ENCODE measurements at places on chromosomes 7 and 10.

DNA sequence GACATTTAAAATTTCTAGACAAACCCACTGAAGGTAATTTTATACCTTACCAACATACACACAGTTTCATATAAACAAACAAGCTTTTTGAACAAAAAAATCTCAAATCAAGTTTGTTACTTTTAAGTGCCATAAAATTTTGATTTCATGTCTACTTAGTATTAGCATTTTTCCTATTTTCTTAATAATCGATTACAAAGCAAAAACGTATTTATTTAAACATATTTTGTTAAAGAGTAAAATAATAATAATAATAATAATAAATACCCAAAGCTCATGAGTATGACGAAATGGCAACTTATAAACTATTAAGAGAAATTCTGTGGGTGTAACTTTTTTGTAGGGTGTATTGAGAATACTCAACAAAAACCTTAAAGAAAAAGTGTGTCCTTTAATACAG lies 177.6 kb downstream of the GALNT11 start:
- DNase-seq, result no peak

GRCh38 chr10:108388706-108389105 lies 1224.2 kb upstream of the SORCS1 start:
- no peak for DNase-seq

- DNase-seq, result no peak
Measured at GRCh38 chr7:94874036-94874785, 33.2 kb upstream of the PPP1R9A start.

- no peak for DNase-seq
Measured at GRCh38 chr7:137282043-137282442, 61.5 kb downstream of the PTN start.

- no peak for DNase-seq
Measured at GRCh38 chr10:130236711-130237110, 100.5 kb downstream of the GLRX3 start.

- no peak for DNase-seq
Measured at GRCh38 chr7:159015454-159016410, 128.9 kb downstream of the VIPR2 start.

DNA sequence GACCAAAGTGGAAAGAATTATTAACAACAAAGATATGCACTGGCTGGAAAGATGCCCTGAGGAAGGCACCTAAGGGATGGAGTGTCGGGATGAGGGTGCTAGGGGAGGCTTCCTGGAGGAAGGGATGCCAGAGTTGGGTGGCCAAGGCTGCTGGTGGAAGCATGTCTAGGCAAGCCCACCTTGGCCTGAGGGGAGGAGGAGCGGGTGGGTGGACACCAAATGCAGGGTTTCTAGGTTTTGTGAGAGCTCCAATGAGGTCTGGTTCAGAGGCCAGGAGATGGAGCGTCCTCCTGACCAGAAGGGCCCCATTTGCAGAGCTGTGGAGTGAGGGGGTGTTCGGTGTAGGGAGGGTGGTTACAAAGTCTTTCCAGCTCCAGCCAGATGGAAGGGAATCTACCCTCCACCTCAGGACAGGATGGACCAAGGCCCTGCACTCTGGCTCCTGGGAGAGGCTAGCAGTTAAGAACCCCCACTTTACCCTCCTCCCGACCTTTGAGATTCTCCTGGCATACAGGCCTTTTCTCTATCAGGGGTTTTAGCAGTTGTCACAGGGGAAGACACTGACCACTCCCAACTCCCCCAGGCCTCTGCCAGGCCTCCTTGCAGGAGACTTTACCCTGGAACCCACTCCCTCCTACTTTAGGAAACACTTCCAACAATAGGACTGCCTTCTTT lies 3.0 kb upstream of the DDIT4 start:
- no peak for DNase-seq

DNA sequence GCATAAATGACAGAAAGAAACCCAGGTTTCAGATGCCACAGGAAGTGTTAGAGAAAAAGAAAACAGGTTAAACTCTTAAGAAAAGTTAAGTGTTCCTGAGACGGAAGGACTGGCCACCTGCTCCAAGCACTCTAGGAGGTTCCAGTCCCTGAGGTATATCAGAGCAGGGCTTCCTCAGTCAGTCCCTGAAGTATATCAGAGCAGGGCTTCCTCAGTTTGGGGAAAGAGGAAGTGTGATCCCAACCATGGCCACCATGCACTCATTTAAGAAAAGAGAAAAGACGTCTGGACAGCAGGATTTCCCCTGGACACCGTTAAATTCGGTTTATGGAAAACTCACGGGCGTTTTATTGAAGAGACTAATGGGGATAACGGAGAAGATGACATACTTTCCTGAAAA lies 133.4 kb upstream of the PFKP start:
- no peak for DNase-seq

GRCh38 chr7:144834641-144835144 lies 1.2 kb downstream of the TPK1 start:
- peak; percentile 12 for DNase-seq

- no peak for DNase-seq
Measured at GRCh38 chr10:42952349-42952748, 124.5 kb upstream of the RET start.

DNA sequence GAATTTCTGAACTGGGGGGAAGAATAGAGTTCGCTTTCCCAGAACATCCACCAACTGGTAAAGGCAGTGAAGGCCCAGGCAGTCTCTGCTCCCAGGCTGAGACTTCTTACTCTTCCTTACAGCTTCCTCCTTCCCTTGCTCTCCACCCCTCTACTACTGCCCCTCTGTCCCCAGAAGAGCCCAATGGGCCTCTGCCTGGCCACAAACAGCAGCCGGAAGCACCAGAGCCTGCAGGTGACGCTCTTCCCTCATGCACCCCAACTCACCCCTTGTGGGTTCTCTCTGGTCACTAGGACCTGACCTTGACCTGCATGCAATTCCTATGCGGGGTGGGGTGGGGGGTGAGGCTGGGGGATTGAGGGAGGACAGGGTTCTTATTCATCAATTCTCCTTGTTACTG lies 16.5 kb downstream of the FAM131B start:
- DNase-seq, result no peak

DNA sequence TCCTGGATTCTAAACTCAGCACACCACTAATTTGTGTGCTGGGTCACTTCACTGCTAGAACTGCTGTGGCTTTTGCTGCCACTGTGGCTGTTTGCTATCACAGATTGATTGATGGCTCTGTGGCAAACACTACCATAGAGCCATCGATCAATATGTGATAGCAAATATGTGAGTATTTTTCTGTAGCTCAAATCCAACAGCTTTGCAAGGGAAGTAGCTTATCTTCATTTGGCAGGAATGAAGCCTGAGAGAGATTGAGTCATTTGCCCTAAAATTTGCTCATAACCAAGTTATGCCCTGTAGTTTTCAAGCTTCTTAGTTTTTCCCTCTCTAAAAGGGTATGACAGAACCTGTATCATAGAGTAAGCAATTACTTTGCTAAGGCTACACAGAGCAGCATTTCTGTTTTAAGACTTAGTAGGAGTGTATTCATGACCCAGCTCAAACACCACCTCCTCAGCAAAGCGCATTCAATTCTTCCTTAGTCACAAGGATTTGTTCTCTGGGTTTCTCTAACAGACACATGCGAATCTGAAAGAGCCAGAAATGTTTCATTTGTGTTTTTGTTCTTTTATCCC lies 43.1 kb downstream of the MINPP1 start:
- DNase-seq, result no peak

- no peak for DNase-seq
Measured at GRCh38 chr10:110613341-110613995, 30.7 kb upstream of the RBM20 start.

DNA sequence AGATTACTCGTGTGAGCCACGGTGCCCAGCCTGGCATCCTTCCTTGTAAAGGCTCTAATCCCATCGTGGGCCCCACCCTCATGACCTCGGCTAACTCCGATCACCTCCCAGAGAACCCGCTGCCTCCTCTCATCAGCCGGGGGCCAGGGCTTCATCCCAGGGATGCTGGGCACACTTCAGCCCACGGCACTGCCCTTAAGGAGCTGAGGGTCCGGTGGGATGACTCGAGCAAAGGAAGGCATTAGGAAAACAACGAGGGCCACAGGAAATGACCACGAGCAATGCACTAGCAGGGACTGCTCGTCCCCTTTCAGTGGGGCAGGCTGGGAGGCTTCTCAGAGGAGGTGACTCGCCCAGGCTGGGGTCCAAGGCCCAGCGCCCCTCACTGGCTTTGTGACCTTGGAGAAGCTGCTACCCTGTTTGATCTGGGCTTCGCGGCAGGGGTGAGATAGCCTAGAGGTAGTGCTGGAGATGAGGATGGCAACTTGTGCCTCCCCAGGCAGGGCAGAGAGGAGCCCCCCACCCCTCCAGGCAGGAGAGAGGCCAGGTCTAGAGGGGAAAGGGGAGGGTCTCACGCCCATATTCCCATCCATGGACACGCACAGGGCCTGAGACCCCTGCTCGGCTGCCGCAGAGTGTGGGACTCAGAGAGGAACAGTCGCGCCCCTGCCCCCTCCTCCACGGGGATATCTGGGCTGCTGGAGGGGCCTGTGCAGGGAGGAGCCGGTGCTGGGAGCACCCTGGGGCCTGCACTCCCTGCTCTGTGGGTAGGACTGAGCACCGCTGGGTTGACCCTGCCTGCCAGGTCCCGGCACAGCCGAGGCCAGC lies 26.8 kb downstream of the ELFN1 start:
- DNase-seq, result no peak

DNA sequence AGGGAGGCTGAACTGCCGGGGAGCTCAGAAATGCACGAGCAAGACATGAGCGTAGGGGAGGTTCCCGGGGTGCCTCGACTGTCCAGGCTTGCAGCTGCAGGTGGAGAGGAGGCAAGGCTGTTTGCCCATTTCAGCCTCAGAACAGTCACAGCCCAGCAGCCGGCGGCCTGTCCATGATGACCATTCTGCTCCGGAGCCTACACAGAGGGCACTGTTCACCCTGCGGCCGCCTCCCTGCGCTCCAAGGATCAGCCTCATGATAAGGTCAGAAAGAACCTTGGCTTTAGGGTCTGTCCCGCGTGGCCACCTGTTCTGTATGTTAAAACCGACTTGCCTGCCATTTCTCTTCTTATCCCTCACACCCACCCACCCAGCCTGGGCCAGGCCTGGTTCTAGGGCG lies 21.9 kb upstream of the CFAP46 start:
- no peak for DNase-seq

GRCh38 chr7:151694828-151695580 lies 175.3 kb upstream of the RHEB start:
- no peak for DNase-seq

- DNase-seq, result no peak
Measured at GRCh38 chr10:3773460-3774017, 11.5 kb downstream of the KLF6 start.

DNA sequence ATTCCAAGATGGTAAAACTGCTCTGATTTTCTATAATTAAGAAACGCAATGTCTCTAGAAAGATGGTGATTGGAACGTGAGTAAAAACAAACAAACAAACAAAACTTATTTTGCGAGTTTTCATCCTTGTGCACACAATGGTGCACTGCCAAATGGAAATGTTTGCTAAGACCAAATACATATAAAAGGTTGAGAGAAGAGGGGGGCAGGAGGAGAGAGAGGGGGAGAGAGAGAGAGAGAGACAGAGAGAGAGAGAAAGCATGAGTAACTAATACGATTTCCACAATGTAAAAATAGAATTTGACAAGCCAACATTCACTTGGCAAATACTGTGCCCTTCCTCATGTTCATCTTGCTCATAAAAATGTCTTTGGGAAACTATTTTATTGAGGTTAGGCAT lies 375.4 kb downstream of the CNTNAP2 start:
- no peak for DNase-seq

- no peak for DNase-seq
Measured at GRCh38 chr10:79559726-79560125, 481 bp downstream of the SFTPA2 start.

- no peak for DNase-seq
Measured at GRCh38 chr7:46990761-46991160, 591.1 kb downstream of the TNS3 start.

- DNase-seq, result no peak
Measured at GRCh38 chr7:46247664-46248063, 326.6 kb upstream of the IGFBP3 start.

Measured in stimulated activated CD4-positive, alpha-beta T cell treated with anti-CD3 and anti-CD28 coated beads, Interleukin-15, amount 100 ng/mL, for 1 hour (primary cell).